Natural killer cell treated with Interleukin-12 subunit alpha and Interleukin-12 subunit beta and Interleukin-15 and Interleukin-18, amount 100 ng/mL, for 72 hours (primary cell): ENCODE measurements at places on chromosomes 3 and 15. TPM values are rescaled to one million over a fixed set of nuclear protein-coding genes. Genes with fewer than 3 reads are reported as not detected.
A peak's percentile ranks its signal among the peaks of the same experiment; 100 is the strongest.

DNA sequence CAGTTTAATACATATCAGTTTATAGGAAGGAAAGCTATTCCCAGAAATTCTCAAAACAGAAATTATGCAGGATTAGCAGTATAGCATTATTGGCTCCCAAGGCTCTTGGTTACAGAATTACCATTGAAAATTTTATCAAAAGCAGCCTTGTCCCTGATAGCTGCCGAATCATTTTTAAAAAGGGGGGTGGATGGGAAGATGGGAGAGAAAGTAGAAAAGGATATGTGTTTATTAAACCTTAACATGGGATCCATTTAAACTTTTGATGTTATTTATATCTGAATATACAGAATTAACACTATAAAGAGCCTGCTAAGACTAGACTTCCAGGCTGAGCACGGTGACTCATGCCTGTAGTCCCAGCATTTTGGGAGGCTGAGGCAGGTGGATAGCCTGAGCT, 10.8 kb downstream of the RCN2 start:
- no peaks in the 10 kb centered on the region for H3K27me3 ChIP-seq
- H3K4me3 ChIP-seq: no peak overlapping the region
- no peaks in the 10 kb centered on the region for H3K4me1 ChIP-seq
- no peak for DNase-seq

DNA sequence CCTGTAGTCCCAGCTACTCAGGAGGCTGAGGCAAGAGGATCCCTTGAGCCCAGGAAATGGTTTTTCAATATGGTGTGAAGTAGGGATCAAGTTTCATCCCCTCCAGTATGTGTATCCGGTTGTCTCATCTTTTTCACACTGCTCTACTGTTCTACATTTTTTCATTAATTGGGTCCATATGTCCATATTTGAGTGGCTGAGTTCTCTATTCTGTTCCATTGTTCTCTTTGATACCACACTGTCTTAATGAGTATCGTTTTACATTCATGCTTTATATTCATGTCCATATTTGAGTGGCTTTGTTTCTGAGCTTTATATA, 81.6 kb upstream of the LRRFIP2 start:
- peaks cover 34% of the 10 kb centered on the region for H3K4me1 ChIP-seq
- H3K27ac ChIP-seq: no peak overlapping the region
- no peak for DNase-seq
- H3K36me3 ChIP-seq: peaks cover 4% of the 10 kb centered on the region
- H3K27me3 ChIP-seq: no peaks in the 10 kb centered on the region

DNA sequence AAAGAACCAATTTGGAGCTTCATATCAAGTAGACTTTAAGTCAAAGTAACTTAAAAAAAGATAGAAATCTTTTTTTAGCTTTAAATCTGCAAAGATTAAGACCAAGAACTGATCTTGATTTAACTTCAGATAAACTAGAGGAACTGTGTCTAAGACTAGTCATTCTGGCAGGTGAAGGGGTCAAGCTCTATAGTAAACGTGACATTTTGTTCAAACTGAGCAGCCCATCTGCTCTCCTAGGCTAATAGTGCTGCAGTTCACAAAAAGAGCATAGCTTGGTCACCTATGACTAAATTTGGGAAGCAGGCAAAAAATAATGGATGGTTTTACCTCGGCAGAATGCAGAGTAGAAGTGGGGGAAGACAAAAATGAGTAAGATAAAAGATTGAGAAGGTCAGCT, 168.8 kb upstream of the ALCAM start:
- H3K27me3 ChIP-seq: no peaks in the 10 kb centered on the region
- no peaks in the 10 kb centered on the region for H3K4me1 ChIP-seq
- H3K4me3 ChIP-seq: no peak overlapping the region
- no peak for DNase-seq

- H3K36me3 ChIP-seq: peaks cover 13% of the 10 kb centered on the region
- no peaks in the 10 kb centered on the region for H3K27me3 ChIP-seq
- peak overlapping the region; percentile 33 for H3K27ac ChIP-seq
These were observed 11.3 kb downstream of the SELENOS start for GRCh38 chr15:101266034-101266433.

GRCh38 chr3:126170073-126170777, 10.2 kb downstream of the ALDH1L1 start:
- H3K4me3 ChIP-seq: no peak overlapping the region
- no peak for DNase-seq
- no peaks in the 10 kb centered on the region for H3K4me1 ChIP-seq
- H3K27ac ChIP-seq: no peak overlapping the region

The P2RY13 gene
- total RNA-seq: not detected

The CCR2 gene
- total RNA-seq: 2.5 TPM

The GXYLT2 gene
- not detected for total RNA-seq

The HDC gene
- not detected for total RNA-seq

The ZBBX gene
- not detected for total RNA-seq

The ECE2 gene
- not detected for total RNA-seq
